ENCODE measurements at places on chromosomes 7 and 10. TPM values are rescaled to one million over a fixed set of nuclear protein-coding genes. Genes with fewer than 3 reads are reported as not detected.

DNA sequence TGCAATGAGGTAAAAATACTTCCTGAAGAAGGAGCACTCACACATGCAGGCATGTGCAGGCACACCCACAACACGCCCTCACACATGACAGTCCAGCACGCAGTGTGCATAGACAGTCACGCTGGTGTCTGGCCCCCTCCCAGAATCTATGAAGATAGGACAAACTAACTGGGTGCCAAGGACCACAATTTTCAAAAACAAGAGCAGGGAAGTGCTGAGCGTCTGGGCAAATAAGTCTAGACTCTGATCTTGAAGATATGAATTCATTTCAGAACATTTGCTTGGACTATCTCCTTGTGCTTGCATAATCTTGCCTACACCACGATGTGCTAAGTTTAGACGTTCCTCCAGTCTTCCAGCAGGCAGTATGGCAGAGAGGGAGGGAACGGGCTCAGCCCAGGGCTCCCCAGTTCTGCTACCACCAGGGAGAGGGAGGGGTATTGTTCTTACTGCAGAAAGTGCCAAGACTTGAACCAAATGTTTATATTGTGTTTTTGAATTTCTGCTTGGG is 276.5 kb upstream of the KLF6 start:
- peak; percentile 93 for DNase-seq

DNA sequence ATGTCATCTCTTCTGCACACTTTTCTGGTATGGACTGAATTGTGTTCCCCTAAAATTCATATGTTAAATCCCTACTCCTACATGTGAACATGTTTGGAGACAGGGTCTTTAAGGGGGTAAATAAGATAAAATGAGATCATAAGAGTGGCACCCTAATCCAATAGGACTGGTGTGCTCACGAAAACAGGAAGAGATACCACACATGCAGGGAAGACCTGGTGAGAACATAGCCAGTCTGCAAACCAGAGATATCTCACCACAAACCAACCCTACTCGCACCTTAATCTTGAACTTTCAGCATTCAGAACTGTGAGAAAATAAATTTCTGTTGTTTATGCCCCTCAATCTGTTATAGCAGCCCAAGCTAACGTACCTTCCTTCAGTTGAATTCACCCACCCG is 51.8 kb downstream of the VWDE start:
- DNase-seq = no peak

Gene A1CF
- total RNA-seq = not detected

DNA sequence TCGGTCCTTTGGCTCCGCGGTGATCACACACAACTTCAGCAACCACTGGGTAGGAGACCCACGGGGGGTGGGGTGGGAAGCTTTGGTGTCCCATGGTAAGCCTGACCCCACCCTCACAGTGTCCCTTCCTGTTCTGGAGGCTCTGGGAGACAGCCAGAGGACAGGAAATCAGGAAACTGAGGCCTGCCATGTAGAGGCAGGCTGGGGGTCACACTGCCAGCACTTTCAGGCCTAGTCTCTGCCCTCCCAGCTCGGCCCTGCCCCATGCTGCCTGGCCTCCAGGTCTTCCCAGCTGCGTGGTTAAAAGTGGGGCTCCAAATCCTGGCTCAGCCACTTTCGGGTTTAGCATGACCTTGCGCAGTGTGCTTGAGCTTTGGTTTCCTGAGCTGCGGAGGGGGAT is 10.9 kb downstream of the AQP1 start:
- peak; percentile 14 for DNase-seq

- no peak for DNase-seq
Measured at GRCh38 chr7:101828301-101829020, 11.0 kb downstream of the CUX1 start.

Gene XPNPEP1
- 38.4 TPM for total RNA-seq

Gene SPDYE6
- total RNA-seq = not detected

- DNase-seq = no peak
Measured at GRCh38 chr10:58019863-58020537, 247.7 kb downstream of the IPMK start.

DNA sequence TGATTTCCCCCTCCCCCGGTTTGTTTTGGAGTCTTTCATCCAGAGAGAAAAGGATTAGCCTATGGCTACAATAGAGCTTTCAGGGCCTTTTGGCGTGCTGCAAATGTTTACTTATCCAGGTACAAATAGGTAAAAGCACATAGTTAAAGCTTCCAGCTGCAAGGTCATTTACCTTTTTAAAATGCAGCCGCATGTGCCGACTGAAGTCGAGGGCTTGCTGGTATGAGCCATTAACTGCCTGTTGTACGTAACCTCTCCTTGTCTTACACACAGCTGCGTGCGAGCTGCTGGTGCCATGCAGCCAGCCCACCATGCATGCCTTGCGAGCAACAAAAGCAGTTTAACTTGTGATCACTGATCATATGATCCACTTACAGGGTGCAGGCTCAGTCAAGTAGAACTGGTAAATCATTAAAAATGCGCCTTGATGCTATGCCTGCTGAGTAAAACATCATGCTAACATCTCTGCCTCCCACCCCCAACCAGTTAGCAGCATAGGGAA is 866.4 kb downstream of the LRMDA start:
- DNase-seq = no peak

Gene CYP3A4
- total RNA-seq = not detected

DNA sequence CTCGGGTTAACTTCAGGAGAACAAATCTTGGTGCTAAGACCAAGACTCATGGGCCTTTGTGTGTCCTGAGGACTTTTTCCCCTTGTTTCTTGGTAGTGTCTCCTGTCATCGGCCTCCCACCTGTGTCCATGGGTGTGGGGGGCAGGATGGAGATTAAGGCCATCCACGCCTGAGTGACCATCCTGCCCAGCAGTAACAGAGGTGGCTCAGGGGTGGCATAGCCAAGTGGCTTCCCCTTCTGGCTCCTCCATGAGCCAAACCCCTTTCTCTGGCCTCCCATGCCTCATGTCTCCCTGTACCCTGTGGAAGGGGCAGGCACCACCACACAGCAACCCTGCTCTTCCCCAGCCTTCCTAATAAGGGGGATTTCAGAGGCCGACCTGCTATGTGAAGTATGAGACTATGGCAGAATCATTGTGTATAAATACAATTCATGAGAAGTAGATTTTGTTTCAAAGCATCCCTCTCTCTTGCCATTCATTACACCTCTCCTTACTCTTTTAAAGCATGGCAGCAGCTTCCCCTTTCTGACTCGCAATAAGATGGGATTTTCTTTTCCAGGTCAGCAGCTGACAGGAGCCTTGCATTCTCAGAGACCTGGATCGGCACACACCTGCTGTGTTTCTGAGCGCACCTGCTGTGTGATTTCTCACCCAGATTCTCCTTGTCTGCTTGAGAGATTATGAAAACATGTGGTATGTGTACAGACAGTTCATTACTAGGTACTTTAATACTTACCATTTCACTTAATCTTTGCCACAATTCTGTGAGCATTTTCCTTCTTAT is 102.5 kb downstream of the XPNPEP1 start:
- no peak for DNase-seq

Gene PPIA
- 411 TPM for total RNA-seq

DNA sequence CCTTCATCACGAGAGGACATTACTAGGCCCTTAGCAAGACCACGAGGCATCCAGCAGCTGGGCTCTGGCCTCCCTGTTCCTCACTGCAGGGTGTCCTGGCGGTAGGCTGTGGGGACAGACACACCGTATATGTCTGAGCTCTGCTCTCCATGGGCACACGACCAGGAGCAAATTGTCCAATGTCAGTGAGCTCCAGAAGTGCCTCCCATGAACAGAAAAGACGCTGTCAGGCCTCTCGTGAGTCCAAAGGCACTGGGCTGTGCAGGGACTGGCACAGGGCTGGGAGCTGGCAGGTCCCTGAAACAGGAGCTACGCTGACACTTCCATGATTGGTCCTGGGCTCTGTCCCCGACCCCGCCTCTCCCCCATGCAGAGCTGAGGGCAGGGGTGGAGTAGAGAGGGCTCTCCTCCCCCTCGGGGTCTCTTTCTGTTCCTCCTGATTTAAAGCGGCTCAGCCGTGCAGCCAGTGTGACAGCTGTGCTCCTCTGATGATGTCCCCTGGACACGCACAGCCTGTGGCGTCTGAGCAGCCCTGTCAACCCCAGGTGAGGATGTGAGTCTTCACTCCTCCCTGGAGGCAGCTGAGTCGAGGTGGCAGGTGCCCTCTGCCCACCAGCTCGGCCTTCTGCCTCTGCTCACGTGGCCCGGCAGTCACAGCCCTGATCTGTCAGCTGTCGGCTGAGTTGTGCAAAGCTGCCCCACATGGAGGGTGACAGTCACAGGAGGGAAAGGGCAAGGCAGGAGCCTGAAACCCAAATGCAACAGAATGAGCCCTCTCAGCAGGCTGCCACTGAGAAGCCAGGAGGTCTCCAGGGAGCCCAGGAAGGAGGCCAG is 13.0 kb downstream of the ANTXRL start:
- peak; percentile 35 for DNase-seq

Gene SLC26A3
- total RNA-seq = not detected

DNA sequence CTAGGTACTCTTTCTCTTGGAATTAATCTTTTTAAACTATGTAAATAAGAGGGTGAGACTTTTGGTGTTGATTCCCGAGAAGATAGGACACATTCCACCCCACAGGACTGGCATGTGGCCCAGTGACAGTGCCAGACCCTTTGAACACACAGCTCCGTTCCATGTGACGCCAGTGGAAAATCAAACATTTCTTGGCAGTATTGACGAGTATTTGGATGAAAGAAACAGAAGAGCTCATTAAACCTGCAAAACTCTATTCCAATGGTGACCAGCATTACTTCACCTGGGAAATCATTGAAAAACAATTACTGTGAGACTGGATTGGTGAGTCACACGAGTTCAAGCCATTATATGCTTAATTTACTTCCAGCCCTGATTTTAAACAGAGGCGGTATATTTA is 25.8 kb downstream of the AKR1E2 start:
- DNase-seq = peak; percentile 85

DNA sequence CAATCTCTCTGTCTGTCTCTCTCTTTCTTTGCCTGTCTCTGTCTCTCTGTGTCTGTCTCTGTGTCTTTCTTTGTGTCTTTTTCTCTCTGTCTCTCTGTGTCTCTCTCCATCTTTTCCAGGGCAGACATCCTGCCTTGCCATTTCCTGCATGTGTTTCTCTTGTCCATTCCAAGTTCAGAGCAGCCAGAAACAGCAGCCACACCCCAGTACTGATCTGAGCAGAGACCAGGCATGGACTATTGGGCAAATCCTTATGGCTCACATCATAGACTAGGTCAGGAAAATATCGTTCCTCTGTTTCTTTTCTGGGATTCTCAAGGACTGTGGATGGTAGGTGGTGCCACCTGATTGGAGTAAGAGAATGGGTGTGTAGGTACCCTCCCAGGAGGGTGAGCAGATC is 95.8 kb downstream of the RAMP3 start:
- DNase-seq = peak; percentile 65

DNA sequence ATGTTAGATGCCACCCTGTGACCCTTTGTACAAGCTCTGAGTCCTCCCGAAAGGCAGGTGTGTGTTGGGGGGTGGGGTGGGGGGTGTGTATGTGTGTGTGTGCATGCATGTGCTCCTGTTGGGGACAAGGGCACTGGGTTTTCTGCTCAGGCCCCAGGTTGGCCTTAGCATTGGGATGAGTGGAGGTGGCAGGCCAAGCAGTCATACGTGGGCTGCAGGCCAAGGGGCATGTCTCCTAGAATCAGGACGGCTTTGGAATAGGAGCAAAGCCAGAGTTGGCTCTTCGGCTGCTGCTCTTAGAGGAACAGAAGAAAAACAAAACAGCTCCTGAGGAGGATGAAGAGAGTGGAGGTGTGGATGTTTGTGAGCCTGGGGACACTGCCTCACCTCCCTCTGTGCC is 26.0 kb downstream of the HSPA12A start:
- DNase-seq = peak; percentile 39

DNA sequence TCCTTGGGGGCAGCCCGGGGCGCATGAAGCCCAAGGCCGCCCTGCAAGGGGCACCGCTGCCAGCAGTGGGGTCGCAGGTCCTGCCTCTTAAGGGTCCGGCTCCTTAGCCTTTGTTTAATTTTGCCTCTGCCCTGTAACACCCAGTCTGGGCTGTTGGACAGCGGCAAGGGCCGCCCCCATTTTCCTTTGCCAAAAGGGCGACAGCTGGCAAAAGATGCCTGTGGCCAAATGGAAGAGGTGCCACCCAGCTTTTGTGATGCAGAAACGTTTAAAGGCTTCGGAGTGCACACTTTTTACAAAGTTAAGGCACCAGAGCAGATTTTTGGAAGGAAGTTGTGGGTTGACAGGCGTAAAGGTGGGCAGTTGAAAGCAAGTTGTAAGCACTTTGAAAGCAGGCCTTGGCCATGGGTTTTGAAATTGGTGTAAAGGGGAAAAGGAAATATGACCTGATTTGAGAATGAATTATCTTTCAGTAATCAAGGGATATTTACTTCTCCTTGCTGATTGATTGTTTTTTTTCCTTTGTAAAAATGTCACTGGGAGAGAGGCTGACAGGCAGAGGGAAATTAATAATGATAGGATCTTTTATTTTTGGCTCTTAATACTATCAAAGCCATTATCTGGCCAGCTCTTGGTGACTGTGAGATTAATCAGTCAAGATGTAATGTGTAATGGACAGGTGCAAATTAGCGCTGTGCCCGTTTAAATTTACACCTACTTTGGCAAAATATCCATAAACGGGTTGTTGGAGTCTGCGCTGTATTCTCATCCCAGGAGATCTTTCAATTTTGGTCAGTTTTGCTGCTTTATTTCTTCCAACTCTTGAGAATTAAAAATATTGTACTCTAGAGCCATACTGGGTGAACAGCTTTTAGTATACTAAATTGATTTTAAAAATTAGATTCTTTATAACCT is 1.2 kb downstream of the CASD1 start:
- DNase-seq = peak; percentile 74

Gene PDE6C
- not detected for total RNA-seq

Gene CLDN4
- total RNA-seq = not detected

DNA sequence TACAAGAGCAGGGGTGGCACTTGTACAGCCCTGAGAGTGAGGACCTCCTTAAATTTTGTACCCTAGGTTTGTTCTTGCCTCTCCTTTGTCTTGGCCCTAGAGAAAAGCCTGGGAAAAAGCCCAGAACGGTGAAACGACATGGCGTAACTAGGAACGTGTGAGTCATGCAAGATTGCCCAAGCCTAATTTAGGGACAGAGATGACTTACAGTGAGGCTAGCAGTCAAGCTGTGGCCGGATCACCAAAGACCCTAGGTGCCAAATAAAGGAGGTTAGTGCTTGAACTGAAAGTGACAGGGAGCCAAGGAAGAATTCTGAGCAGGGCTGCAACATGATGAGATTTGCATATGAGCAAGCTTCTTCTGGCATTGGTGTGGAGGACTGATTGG is 25.1 kb downstream of the TBXAS1 start:
- peak; percentile 36 for DNase-seq

DNA sequence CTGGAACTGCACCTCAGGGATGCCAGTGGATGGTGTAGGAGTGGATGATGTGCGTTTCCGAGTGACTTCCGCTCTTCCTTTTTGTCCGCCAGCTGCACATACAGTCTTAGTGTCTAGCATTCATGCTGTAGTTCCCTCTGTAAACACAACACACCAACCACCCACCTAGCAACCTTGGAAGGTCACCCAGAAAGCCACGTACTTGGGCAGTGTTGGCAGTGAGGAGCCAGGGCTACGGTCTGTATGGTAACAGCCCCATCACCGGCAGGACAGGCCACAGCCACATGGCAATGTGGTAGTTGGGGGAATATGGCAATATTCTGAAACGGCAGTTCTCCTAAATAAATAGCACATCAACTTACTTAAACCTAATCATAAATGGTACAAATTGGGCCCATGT is 613.5 kb upstream of the MGMT start:
- DNase-seq = no peak

Gene DYDC2
- total RNA-seq = not detected
